Camera-type eye (tissue), 1 donor: ENCODE measurements at places on chromosomes 7 and 10. TPM values are rescaled to one million over a fixed set of nuclear protein-coding genes. Genes with fewer than 3 reads are reported as not detected.

Gene C10orf90
- 1.5 TPM for total RNA-seq

Gene CALML3
- 0.33 TPM for total RNA-seq

Gene OR2A42
- total RNA-seq: 0.16 TPM

Gene NRG3
- 7.9 TPM for total RNA-seq

Gene HOXA6
- not detected for total RNA-seq

Gene ANKRD30A
- not detected for total RNA-seq

Gene SFRP5
- total RNA-seq: 68.7 TPM

Gene SORBS1
- total RNA-seq: 72.9 TPM

Gene LHFPL3
- 13.6 TPM for total RNA-seq

Gene PAPSS2
- total RNA-seq: 15.2 TPM

Gene PGAM2
- 23.7 TPM for total RNA-seq

Gene HOXA1
- total RNA-seq: 0.44 TPM

Gene AMPH
- 62.7 TPM for total RNA-seq

Gene LIPN
- total RNA-seq: not detected

Gene FXYD4
- not detected for total RNA-seq

Gene TFPI2
- 57.5 TPM for total RNA-seq

Gene INSYN2A
- total RNA-seq: 4.7 TPM

Gene MSMB
- total RNA-seq: not detected

Gene AKR1D1
- not detected for total RNA-seq

Gene CALHM1
- total RNA-seq: not detected

Gene LRRC27
- 20.0 TPM for total RNA-seq

Gene CRHR2
- total RNA-seq: 0.60 TPM

Gene UNCX
- 1.3 TPM for total RNA-seq

Gene PAOX
- 10.3 TPM for total RNA-seq

Gene AVL9
- 47.9 TPM for total RNA-seq

Gene ERLIN1
- 37.0 TPM for total RNA-seq

Gene CYP3A5
- 4.6 TPM for total RNA-seq

Gene FBXL13
- 10.0 TPM for total RNA-seq

Gene GRID2IP
- not detected for total RNA-seq

Gene INHBA
- 8.8 TPM for total RNA-seq

Gene RPP38
- 11.1 TPM for total RNA-seq

Gene CAV1
- 98.6 TPM for total RNA-seq

Gene CCM2
- total RNA-seq: 30.6 TPM

Gene RNLS
- total RNA-seq: 14.6 TPM

Gene ARHGAP22
- total RNA-seq: 7.0 TPM

Gene TCF7L2
- total RNA-seq: 21.1 TPM

Gene VWDE
- total RNA-seq: 1.4 TPM

Gene PLEKHS1
- total RNA-seq: 0.77 TPM

Gene CCL24
- total RNA-seq: not detected

Gene MOGAT3
- total RNA-seq: not detected

Gene GBX1
- not detected for total RNA-seq

Gene CCL26
- total RNA-seq: 2.6 TPM

Gene NPC1L1
- not detected for total RNA-seq

Gene DUSP5
- 38.1 TPM for total RNA-seq

Gene PHKG1
- total RNA-seq: 4.7 TPM

Gene NOM1
- total RNA-seq: 37.8 TPM

Gene ELN
- 494 TPM for total RNA-seq

Gene TRPV5
- 0.16 TPM for total RNA-seq
